Nucleus accumbens (tissue), 56 donors: ENCODE measurements at places on chromosomes 16 and 17.

DNA sequence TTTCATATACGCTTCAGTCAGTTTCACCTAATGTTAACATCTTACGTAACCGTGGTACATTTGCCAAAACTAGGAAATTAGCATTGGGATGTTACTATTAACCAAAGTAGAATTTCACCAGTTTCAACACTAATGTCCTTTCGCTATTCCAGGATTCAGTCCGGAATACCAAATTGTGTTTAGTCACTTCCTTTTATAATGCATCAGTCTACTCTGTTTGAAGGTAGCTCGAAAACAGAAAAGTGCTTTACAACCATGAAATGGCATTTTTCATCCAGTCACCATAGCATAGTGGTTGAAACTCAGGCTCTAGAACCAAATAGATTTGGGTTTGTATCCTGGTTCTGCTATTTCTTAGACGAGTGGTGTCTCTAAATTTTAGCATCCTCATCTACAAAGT, 29.4 kb downstream of the AP2B1 start:
- no peak for DNase-seq

DNA sequence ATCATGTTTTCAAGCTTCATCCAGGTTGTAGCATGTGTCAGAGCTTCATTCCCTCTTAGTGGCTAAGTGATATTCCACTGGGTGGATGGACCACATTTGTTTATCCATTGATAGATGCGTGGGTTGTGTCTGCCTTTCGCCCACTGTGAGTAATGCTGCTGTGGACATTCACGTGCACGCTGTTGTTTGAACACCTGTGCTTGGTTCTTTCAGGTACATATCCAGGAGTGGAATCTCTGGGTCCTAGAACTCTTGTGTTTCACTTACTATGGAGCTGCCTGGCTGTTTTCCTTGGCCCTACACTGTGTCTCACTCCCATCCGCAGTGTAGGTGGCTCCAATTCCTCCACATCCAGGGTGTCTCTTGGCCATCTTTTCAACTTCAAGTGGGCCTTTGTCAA, 224.2 kb downstream of the C16orf95 start:
- DNase-seq = no peak

- no peak for DNase-seq
Measured at GRCh38 chr16:14321542-14321941, 250.4 kb downstream of the MRTFB start.

- peak; percentile 59 for DNase-seq
Measured at GRCh38 chr16:5838071-5838470, 740.5 kb upstream of the EEF2KMT start.

- peak; percentile 47 for DNase-seq
Measured at GRCh38 chr17:37107406-37108083, 158.8 kb downstream of the AATF start.

DNA sequence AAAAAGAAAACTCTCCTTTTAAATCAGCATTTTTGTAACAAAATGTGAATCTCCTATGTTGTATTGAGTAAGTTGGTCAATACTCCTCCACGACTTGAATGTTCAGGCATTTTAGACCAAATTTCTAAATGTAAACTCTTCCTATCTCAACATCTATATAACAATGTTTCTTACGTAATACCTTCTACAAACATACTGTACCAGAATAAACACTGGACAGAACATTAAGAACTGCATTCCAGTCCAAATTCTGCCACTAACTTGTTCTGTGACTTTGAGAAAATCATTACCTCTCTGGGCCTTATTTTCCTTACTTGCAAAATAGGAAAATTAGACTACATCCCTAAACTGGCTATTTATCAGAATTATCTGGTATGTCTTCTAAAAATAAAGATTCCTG, 40.1 kb downstream of the AKAP10 start:
- no peak for DNase-seq

- no peak for DNase-seq
Measured at GRCh38 chr17:17343160-17343735, 40.1 kb downstream of the NT5M start.

- no peak for DNase-seq
Measured at GRCh38 chr17:74998783-74999182, 11.4 kb downstream of the CDR2L start.

DNA sequence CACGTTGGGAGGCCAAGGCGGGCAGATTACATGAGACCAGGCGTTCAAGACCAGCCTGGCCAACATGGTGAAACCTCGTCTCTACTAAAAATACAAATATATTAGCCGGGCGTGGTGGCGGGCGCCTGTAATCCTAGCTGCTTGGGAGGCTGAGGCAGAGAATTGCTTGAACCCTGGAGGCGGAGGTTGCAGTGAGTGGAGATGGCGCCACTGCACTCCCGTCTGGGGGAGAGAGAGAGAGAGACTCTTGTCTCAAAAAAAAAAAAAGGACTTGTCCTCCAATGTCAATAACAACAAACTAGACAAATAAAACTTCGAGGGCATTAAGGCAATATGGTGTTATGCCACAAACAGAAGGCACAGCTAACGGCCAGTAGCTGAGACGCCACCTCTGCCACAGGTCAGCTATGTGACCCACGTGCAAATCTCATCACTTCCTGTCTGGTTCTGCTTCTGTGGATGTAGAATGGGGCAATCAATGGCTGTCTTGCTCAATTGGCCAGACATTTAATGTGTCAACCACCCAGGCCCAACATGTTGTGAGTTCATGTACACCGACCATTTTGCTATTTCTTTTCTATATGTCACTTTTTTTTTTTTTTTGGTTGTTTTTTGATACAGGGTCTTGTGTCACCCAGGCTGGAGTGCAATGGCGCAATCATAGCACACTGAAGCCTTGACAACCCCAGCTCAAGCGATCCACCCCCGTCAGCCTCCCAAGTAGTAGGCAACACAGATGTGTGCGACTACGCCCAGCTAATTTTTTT, 834 bp upstream of the TXNDC11 start:
- no peak for DNase-seq

GRCh38 chr17:9120471-9120870, 99.2 kb downstream of the NTN1 start:
- DNase-seq = no peak

GRCh38 chr17:52710363-52710901, 551.9 kb upstream of the CA10 start:
- no peak for DNase-seq

GRCh38 chr17:41549596-41550039, 21.5 kb upstream of the KRT19 start:
- DNase-seq = no peak

- DNase-seq = no peak
Measured at GRCh38 chr16:74485916-74486315, 64.6 kb upstream of the CLEC18B start.

DNA sequence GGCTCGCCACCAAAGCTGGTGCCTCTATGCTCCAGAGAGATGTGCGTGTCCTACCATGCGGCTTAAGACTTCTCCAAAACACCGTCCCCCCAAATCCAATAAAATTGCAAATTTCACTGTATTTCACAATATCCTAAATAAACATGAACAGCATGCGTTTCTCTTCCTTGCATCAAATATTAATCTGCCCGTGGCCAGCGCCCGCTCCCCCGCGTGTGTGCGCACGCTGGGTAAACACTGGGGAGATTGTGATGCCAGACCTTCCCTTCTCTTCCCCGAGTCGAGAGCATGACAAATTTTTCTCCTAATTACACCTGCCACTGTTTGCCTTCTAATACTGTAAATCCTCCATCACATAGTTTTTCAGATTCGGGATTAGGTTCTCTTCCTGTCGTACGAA, 148.1 kb downstream of the MRM1 start:
- DNase-seq = no peak

DNA sequence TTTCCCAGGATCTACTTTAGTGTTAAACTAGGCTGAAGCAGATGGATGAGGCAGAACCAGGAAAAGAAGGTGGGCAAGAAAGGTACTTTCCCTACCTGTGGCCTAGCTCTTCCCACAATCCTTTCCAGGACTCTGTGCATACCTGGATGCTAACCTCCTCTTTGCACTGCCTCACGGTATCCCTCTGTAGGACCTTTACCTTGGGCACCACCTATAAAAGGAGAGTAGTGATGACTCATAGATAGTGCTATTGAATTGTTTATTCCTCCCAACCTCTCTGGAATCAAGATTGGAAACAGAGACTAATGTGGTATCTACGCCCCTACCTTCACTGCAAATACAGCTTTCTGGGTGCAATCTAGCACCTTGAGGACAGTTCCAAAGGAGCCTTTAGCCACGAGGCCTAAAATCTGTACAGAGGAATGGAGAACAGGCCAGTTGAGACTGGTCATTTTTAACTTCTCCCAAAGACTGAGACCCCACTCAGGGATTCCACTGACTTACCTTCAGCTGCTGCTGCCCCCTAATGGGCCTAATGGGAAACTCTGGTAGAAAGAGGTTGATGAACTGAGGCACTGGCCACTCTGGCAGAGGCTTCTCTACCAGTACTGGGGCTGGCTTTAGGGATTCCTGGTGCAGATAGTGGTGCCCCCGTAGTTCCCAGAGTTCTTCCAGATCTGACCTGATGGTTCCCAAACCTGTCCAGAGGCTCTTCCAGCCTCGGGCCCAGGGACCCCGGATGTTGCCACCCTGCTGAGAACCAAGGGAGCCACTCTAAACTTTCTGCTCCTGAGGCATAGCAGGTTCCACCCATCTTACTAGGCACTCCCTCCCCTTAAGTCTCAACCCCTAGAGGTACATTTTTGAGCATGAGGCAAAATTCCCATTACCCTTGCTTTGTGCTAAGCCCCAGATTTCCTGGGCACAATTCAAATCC, 781 bp downstream of the RSKR start:
- peak; percentile 8 for DNase-seq

DNA sequence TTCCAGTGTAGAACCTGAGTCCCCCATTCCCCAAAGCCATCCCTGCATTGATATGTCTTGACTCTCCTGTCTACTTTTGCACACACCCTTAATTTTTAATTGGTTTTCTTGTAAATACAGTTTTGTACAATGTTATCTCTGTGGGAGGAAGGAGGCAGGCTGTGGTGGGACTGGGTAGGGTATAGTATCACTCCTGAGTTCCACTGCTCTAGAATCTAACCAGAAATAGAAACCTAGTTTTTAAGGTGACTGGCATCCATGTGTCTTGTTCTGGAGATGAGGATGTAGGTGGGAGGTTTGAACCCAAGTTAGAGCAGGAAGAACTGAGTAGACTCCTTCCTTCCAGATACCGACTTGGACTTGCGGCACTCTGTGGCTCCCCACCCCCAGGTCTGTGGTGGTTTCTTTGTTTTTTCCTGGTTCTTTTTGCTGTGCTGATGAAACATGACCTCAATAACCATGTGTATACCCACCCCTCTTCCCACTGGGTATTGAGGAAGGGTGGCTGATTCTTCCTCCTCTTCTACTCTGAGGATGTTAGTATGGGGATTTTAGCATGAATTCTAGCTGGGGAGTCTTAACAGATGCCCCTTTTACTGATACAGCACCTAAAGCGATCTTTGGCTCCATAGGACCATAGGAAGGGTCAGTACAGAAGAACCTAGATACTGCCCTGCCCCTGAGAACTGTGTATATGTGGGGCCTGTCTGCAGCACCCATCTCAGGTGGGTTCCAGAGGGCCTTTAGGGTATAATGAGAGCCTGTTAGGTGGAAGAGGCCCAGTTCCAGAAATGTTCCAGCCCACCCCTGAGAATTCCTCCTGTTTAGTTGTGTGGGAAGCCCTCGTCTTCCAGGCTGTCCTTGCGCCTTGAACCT, 48.7 kb downstream of the SF3B3 start:
- no peak for DNase-seq

- DNase-seq = peak; percentile 65
Measured at GRCh38 chr16:31868691-31869167, 4.9 kb upstream of the ZNF267 start.

GRCh38 chr17:58333736-58334207, 5.2 kb upstream of the TSPOAP1 start:
- DNase-seq = no peak

DNA sequence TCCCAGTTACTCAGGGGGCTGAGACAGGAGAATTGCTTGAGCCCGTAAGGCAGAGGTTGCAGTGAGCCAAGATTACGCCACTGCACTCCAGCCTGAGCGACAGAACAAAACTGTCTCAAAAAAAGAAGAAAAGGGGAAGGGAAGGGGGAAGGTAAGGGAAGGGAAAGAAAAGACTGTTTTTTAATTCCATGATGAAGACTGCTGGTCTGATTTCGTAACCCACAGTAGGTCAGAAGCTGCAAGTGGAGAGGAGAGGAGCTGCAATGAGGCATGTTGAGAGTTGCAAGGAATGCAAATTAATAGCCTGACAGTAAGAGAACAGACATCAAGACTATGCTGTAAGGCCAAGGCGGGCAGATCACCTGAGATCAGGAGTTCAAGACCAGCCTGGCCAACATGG, 33.3 kb downstream of the HELZ start:
- no peak for DNase-seq

DNA sequence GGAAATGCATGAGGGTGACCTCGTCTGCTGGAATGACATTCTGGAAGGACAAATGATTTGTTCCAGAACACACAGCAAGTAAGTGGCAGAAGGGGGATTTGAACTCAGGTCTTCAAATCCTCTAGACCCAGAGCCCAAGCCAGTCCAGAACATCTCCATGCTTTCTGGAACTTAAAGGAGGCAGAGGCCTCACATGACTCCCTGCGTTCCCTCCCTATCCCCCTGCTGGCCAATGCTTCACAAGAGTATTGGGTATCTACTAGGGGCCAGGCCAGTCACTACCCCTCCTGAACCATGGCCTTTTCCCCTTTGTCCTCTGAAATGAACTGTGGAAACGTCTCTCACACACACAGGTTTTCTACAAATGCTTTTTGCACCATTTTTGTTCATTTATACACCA, 7.6 kb upstream of the BEAN1 start:
- DNase-seq = no peak

- no peak for DNase-seq
Measured at GRCh38 chr17:79420318-79421243, 190.3 kb downstream of the RBFOX3 start.

- DNase-seq = no peak
Measured at GRCh38 chr16:88727871-88728270, 21.6 kb downstream of the CTU2 start.

DNA sequence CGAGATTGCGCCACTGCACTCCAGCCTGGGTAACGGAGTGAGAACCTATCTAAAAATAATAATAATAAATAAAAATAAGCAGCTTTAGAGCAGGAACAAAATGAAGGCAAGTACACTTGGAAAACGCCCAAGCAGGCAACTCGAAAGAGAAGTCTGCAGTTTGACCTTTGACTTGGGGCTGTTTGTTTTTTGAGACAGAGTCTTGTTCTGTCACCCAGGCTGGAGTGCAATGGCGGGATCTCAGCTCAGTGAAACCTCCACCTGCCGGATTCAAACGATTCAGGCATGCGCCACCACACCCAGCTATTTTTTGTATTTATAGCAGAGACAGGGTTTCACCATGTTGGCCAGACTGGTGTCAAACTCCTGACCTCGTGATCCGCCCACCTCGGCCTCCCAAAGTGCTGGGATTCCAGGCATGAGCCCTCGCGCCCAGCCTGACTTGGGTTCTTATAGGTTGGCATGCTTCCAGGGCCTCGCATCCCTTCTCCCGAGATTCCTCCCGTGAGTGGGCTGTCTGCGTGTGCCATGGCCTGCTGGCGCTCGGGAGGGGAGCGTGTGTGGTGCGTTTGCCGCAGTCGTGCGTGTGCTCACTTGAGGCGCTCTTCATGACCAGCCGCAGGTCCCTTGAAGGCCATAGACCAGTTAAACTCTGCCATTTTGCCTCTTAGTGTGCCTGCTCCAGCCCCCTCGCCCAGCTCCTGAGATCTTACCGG, 18.4 kb upstream of the UBE2I start:
- no peak for DNase-seq

- no peak for DNase-seq
Measured at GRCh38 chr17:44688675-44689476, 700 bp downstream of the CCDC43 start.
